ENCODE measurements at places on chromosomes 12 and 14.

DNA sequence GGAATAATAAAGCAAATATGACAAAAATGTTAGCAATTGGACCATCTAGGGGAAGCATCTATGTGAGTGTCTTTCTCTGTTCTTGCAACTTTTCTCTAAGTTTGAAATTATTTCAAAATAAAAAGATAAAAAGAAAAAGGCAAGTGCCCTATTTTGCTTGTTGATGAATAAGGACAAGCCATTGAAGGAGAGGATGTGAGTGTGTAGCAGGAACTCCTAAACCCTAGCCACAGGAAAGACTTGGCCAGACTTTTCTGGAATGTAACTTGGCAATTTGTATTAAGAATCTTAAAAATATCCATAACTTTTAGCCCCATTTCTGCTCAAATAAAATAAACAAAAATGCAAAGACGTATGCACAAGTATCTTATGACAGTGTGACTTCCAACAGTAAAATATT, 279.4 kb downstream of the CACNA1C start:
- DNase-seq, result no peak

DNA sequence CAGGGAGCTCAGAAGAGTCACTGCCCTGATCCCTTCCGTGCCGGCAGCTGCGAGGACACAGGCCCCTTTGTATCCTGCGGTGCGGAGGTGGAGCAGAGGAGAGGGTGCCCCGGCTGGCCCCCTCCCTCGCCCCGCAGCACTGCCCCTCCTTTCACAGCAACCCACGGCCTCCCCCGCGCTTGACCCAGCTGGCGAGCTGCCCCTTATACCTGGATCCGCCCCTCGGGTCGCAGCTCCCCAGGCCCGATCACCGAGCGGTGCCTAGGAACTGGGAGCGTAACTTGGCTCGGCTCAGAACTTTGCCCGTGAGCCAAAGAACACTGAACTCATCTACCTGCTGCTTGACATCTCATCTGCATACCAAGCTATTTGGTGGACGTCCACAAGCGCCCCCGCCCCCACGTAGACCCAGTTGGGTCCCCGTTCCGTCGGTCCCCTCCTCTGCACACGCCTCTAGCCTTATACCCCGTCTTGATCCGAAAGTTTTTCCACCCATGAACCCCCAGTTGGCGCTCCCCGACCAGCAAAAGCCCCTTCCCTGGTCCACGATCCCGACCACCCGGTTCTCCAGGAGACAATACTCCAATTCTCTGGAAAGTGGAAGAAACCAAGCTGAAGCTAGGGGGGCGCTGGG, 697 bp upstream of the DNAJC14 start:
- DNase-seq, result no peak

DNA sequence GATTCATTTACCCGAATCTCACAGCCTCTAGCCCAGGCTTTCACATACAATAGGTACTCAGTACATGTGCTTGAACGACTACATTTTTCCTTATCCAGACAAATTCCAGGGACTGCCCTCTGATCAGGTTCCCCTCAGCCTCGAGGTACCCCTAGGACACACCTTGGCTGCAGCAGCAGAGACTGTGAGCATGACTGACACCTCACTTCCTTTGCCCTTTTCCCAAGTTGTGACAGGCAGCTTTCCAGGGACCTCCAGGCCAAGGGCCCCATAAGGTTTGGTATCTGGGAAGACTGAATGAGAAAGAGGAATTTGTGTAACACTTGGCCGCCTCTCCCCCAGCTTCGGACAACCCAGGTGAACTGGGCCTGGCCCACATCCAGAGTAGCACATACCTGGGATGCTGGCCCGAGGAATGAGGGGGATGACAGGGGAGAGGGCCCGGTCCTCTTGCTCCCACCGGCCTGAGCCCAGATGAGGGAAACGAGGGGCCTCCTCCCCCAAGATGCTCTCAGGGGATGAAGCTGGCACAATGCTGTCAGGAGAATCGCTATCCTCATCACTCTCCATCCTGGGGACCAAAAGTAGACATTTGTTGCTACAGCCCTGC, 10.2 kb upstream of the PRKAG1 start:
- no peak for DNase-seq

GRCh38 chr12:112198120-112198733, 72.9 kb downstream of the TRAFD1 start:
- DNase-seq, result no peak

GRCh38 chr14:99225436-99226203, 46.4 kb downstream of the BCL11B start:
- no peak for DNase-seq

- no peak for DNase-seq
Observed at GRCh38 chr12:97229004-97229403, 233.6 kb upstream of the RMST start.

- DNase-seq, result no peak
Observed at GRCh38 chr14:89340200-89341181, 76.5 kb downstream of the FOXN3 start.

GRCh38 chr12:109494348-109494881, 17.0 kb downstream of the UBE3B start:
- DNase-seq, result no peak

DNA sequence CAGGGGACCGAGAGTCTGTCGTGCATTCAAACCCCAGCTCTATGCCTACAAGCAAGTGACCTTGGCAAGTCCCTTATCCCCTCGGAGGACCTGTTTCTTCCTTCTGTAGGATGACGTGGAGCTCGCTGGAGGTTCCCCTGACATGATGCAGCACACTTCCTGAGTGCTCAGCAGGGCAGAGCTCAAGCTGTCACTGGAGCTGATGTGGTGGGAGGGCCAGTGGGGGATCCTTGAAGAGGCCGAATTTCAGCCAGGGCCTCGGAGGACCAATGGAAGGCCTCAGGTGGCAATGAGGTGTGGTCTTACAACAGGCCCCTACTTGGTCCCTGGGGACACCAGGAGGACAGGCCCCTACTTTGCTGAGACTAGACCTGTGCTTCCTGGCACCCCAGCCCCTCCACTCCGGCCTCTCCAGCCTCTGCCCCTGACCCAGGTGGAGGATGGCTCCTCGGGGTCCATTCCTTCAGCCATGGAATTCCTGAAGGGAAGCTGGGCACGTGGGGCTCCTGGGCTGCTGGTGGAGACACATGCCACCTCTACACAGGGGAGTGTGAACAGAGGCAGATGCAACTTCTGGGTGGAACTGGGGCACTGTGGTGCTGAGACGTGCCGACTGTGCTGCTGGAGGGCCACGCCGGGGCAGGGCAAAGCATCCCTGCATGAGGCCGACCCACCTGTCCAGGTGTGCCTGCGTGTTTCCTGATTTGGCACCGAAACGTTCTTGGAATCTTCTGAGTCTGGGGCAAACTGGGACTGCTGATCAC, 18.7 kb upstream of the KIF26A start:
- DNase-seq, result no peak

- DNase-seq, result no peak
Observed at GRCh38 chr14:91113829-91114078, at the start of gene DGLUCY. TSS of gene DGLUCY (plus strand) at chr14:91114073. CDS start at chr14:91160295, 46,222 bp downstream.

DNA sequence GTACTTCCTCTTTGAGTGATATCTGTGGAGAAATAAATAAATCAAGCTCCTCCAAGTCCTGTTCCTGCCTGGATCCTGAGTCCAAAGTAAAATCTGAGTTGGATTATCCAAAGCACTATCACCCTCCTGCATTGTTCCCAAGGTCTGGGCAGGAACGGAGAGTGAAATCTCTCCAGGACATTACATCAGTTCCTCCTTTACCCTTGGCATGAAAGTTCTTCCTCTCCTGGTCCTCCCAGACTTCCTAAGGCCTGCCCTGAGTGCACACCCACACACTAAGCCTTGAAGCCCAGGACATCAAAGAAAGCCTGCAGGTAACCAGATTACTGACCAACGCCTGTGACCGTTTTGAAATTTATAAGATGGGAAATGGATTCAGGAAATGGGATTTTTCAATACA, 206.8 kb upstream of the BCL2L14 start:
- DNase-seq, result no peak

DNA sequence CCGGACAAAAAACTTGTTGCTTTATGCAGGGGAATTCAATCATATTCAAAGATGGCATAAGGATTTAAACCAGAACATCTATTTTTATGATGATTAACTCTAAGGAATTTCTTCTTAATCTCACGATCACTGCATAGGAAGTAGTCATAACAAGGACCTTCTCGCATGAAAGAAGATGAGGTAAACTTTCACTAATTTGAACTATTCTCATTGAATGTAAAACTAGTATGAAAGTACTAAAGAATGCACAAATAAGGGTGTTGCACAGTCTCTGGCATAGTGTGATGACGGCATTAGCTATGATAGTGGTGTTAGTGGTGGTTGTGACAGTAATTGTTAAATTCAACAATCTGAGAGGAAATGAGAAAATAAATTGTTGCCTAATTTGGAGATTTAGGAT, 280.0 kb downstream of the SLC6A15 start:
- no peak for DNase-seq

- DNase-seq, result peak; percentile 22
Observed at GRCh38 chr14:60805841-60806430, 71.4 kb downstream of the MNAT1 start.

DNA sequence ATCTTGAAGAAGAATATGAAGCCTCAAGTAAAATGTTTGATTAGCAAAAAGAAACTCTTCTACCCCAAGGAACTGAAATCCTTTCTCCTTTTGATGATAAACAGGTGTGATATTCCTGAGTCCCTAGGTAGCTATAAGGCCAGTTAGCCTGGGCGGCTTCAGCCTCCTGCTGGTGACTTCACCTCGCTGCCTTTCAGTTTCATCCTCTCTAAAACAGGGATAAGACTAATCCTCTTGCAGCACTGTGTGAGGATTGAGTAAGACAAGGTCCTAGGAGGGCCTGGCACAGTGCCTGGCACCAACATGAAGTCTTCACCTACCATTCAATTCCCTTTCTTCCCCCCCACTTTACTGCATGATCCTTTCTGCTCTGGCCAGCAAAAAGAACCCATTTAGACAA, 42.1 kb downstream of the CIT start:
- no peak for DNase-seq

DNA sequence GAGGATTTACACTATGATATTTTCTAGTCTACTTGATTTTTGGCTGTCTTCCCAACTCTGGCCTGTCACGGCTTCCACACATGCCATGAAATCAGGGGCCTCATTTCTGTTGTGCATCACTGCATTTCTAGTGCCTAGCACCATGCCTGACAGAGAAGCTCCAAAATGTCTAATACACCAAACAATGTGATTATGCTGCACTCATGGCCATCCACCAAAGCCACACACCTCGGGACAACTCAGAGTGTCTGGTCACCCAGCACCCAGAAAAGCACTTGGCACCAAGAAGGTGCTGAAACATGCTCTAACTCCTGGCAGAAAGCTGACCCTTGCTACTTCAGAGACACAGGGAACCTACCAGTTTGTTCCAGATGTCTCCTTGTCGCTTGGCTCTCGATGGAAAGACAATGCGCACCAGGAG, 11.3 kb downstream of the GCN1 start:
- no peak for DNase-seq

DNA sequence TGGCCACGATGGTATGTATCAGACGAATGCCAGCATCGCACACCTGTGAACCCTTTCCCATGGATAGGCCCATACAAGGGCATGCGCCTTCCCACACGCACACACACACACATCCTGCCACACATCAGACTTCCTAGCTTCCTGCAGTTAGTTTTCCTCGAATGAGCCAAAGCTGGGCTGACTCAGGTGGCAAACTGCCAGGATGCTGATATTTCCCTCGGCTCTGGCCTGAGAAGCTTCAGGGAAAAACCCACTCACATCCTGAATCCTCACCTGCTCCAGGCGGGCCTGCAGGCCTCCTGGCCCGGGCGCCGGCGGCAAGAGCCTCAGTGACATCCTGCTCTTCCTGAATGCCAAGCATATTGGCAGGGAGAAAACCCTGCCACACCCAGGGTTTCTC, 22.4 kb downstream of the CALM1 start:
- DNase-seq, result peak; percentile 80

DNA sequence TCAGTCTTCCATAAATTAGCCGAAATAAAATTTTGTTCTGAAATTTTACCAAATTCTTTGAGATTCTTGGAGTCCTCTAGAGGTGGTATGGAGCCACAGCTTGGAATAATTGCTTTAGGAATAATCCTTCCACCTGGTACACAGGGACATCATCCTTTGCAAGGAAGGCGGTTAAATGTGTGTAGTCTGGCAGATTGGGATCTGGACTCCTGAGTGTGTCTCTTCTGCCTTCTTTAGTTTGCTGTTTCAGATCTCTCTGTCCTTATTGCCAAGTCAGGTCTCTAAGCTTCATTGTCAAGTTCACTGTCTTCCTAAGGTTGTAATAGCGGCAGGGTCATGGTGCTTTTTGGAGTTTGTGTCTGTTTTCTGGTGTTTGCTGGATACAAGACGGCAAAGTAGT, 393.9 kb upstream of the RGS6 start:
- no peak for DNase-seq

DNA sequence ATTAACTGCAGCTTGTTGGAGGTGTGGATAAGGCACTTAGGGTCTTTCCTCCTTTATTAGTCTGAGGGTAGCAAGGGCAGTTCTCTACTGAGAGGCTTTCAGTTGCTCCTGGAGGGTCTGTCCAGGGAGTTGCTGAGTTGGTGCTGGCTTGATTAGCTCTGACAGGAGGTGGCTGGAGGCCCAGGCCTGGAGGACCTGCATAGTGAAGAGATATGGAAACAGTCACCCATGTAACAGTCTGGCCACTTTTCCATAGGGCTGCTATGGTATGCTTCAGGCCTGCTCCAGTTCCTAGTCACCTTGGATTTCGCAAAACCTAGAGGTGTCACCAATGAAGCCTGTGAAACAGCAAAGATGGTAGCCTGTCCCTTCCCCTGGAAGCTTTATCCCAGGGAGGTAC, 143.3 kb upstream of the SLC38A2 start:
- DNase-seq, result no peak

GRCh38 chr12:6067152-6067916, 57.1 kb downstream of the VWF start:
- DNase-seq, result no peak

DNA sequence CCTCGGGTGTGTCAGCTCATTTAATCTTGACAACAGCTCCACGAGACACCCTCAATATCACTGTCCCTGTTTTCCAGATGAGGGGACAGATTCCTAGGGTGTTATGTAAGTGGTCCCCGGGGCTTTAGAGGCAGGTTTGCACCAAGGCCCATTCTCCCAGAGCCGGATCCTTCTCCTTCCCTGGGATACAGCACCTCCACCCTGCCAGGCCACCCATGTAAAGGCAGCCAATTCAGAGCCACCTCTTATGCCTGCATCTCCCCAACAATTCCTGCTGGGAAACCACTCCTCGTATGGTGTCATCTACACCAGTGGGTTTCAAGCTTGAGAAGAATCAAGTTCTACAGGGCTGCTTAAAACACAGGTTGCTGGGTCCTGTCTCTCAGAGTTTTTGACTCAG, 4.1 kb upstream of the CYP46A1 start:
- no peak for DNase-seq
